IMR-90 (cell line): ENCODE measurements at places on chromosomes 3 and 15. TPM values are rescaled to one million over a fixed set of nuclear protein-coding genes. Genes with fewer than 3 reads are reported as not detected.

The FAH gene
- total RNA-seq: 36.9 and 48.6 TPM in 2 replicates

The NDN gene
- total RNA-seq: 40.1 and 50.3 TPM in 2 replicates

The TAGLN3 gene
- 3.2 and 3.6 TPM in 2 replicates for total RNA-seq

DNA sequence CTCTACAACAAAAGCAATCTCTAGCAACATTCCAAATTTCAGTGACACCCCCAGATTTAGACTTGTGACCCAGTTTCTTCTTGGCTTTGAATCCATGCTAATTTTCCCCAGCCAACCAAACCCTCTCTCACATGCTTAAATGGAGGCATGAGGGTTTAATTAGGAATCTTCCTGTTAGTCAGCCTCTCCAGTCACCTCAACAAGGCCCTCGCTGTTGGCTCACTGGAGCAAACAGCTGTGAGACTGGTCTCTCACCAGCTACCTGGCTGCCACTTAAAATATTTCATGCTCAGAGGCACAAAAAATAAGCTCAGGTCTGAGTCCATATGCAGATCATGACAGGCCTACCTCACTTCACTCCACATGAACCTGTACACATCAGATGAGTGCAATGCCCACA, 630.4 kb upstream of the ADAMTS9 start:
- DNase-seq: no peak

- DNase-seq: no peak
These were observed 95.8 kb upstream of the IL12A start for GRCh38 chr3:159892801-159893200.

DNA sequence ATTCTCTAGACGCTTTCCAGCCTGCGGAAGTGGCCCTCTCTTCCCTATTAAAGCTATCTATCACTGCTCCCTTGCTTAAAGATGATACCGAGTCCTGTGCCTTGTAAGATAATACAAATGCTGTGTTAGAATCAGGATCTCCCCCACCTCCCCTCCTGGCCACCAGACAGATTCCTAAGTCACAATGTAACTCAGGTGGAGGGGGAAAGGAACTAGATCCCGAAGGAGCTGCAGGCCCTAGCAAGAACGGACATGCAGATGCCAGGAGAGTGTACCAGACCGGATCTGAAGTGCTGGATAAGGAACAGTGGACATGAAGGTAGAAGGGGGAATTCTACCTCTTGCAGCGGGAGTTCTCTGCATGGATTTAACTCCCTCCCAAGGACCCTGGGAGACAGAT, 230.7 kb upstream of the LYSMD4 start:
- no peak for DNase-seq

- no peak for DNase-seq
These were observed 21.3 kb downstream of the COLQ start for GRCh38 chr3:15500107-15500724.
